ENCODE measurements at places on chromosomes 2 and 18.

DNA sequence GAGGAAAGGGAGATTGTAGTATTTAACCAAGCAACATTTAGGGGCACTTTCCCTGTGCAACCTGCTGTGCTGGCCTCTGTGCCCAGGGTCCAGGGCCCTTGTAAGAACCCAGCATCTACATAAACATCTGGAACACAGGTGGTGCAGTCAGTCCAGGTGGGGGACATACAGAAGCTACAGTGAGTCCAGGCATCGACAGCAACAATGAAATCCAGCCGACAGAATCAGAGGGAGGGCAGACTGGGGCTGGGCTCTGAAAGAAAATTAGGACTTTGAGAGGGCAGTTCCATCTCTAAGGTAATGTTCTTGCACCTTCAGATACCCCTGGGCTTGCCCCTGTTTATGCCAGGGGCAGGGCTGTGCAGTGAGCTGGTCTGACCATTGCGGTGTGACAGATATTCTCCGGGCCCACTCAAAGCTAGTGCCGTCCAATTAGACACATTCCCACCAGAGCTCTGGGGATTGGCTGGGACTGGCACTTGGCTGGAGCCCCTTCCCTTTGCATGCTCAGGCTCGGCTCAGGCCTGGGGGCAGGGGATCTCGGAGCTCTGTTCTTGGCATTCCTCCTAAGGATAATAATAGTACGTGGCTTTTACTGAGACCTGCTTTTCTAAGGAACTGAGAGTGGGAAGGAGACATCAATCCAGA is 5.4 kb downstream of the LBH start:
- no peak for DNase-seq

GRCh38 chr18:63514888-63515678 is 27.1 kb upstream of the SERPINB12 start:
- DNase-seq: no peak

GRCh38 chr2:26483957-26484565 is 6.1 kb upstream of the OTOF start:
- no peak for DNase-seq

DNA sequence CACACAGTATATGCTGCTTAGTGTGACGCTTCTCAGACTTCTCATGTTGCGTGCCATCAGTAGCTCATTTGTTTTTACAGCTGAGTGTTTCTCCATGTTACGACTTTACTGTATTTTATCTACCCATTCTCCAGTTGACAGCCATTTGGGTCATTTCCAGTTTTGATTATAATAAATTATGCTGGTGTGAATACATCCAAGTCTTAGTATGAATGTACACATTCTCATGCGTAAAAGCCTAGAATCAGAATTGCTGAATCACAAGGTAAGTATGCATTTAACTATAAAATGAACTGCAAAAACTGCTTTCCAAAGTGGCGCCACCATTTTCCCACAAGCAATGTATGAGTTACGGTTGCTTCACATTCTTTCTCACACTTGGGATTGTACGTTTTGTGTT is 184.2 kb upstream of the SLC35G4 start:
- no peak for DNase-seq

GRCh38 chr2:59881218-59881617 is 672.2 kb downstream of the BCL11A start:
- no peak for DNase-seq

- DNase-seq: no peak
Measured at GRCh38 chr18:58856881-58857280, 7.8 kb upstream of the ZNF532 start.
